ENCODE measurements at places on chromosomes 1 and 21.

- DNase-seq: no peak
These were observed 52.1 kb downstream of the ADCY10 start for GRCh38 chr1:167861664-167862381.

DNA sequence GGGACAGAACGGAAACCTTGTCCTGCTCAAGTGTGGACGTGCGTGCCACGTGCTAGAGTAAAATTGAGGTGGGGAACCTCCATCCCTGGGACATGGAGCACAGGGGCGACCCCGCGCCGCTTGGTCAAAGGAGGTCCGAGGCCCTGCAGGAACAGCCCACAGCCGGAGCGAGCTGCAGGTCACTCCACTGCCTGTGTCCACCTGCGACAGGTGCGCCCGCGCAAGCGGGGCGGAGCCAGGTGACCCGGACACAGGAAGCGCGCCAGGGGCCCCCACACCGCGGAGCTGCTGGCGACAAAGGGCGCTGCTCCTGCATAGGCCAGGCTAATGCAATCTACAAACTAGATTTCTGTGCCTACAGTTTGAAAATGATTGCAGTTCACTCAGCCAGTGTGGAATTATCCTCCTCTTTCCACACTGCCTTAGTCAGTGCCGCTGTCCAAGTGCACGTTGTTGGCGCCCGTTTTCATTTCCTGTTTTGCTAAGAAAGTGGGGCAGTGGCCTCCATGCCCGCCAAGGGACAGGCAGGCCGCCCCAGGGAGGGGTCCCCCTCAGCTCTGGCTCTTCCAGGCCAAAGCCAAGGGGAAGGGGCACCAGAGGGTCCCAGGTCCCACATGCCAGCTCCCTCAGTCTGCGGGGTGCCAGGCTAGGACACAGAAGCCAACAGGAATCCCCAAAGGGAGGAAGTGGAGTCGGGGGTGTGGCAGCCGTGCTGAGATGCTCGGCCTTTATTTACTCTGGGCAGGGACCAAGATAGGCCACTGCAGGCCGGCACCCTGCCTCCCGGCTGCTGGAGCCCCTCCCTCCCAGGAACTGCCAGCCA lies 4.3 kb upstream of the NADK start:
- no peak for DNase-seq

DNA sequence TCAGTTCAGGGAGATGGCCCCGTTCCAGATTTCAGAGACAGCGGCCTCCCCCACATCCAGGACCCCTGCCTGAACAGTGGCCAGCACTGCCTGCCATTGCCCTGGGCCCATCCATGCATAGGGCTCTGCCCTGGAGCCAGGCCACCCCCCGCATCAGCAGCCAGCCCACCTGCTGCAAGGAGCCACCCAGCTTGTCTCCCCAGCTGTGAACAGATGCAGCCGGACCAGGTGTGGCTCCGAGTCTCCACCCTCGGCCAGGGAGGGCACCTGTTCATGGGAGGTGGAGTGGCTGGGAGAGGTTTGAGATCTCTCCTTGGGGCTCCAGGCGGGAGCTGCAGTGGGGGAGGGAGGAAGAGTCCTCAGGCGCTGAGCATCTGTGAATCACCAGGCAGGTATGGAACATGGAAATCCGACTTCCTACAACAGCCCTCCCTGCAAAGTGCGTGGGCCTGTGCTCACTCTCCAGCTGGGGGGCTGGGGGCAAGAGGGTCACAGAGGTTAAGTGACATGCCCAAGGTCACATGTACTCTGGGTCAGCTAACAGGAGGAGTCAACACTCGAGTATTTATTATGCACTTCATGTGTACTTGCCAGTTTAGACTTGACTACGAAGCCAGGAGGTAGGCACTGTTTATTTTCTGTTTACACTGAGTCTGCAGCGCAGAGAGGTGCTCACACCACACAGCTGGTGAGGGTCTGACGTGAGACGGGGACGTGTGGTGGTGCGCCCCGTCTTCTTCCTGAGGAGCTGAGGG lies 4.8 kb upstream of the HES5 start:
- DNase-seq: no peak

GRCh38 chr21:25359724-25360123 lies 247.6 kb downstream of the MRPL39 start:
- DNase-seq: no peak

DNA sequence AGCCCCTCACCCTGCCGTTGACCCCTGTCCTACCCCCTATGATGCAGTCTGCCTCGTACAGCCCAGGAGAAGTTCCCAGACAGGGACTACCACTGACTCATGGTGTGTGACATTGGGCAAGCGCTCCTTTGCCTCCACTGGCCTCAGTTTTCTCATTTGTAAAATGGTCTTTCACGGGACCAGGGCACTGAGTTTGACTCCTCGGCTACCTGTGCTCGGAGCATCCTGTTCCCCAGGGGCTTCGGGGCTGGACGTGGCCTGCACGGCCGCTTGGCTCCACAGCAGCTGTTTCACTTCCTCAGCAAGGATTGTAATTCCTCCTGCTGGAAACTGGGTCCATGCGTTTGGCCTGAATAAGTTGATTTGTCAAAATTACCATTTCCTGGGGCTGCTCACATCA lies 277.3 kb downstream of the MATN1 start:
- DNase-seq: no peak

DNA sequence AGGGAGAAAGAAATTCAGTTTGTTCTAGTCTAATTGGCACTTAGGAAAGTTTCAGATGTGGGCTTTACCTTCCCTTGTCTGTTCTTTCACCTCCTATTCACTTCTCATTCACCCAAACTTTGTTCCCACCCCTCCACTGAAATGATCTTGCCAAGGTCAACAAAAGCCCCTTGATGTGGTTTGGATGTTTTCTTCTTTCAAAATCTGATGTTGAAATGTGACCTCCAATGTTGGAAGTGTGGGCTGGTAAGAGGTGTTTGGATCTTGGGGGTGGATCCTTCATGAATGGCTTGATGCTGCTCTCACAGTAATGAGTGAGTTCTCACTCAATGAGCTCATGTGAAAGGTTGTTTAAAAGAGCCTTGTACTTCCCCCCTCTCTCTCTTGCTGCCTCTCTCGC lies 379.3 kb downstream of the HHIPL2 start:
- no peak for DNase-seq

DNA sequence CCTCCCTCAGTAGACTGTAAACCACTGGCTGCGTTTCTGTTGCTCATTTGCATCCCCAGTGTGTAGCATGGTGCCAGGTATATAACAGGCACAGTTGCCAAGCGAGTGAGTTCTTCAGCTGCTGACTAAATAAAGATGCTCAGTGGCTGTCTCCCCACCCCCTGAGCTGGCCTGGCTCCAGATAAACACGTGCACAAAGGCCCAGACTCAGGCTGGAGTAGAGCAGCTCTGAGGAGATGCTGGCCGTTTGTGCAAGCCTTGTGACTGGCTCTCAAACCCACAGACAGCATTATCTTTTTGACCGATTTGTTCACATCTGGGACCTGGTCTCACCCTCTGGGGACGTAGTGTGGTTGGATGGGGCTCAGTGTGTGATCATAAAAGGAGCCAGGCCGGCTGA lies 7.1 kb downstream of the CHRNB2 start:
- DNase-seq: no peak

DNA sequence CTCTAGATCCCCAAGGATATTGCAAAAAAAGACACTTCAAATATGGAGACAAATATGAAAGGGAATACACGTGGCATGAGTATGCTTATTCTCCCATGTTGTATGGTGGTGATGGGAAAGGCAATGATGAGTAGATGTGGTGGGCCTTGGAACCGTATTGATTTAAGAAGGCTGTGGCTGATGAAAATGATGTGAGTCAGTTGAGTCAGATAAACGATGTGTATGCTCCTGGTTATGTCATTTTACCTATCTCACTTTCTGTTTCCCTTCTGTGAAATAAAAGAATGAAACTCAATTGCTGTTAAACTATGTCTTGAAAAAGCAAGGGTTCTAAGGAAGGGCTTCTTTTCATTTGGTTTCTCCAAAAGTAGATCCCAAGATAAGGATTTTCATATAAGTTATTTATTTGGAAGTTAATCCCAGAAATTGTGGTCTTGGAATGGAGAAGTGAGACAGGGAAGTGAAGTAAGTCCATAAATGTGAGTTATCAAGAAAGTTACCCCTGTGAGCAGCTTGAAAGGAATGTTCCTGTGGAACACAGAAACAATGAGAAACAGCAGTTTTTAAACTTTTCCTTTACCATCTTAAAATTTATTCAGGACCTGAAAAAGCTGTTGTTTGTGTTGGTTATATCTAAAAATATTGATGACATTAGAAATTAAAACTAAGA lies 292.0 kb downstream of the DUSP10 start:
- no peak for DNase-seq

GRCh38 chr1:151976858-151977257 lies 16.8 kb downstream of the S100A10 start:
- no peak for DNase-seq

DNA sequence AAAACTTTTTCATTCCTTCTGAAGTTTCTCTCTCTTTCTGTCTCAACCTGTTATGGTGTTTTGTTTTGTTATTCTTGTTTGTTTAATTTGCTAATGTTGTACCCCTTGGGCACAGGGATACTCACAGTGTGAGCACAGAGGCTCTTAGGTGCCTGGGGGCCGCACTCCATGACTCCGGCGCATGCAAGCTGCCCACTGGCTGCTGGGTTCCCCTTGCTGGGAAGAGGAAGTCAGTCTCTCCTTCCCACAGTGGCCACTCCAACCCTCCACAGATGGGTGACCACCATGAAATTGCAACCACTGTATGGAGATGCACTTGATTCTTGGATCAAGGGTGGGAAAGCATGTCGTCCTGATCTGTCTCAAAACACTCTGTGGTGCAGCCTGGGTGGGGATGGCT lies 4.6 kb upstream of the CD1A start:
- DNase-seq: no peak

DNA sequence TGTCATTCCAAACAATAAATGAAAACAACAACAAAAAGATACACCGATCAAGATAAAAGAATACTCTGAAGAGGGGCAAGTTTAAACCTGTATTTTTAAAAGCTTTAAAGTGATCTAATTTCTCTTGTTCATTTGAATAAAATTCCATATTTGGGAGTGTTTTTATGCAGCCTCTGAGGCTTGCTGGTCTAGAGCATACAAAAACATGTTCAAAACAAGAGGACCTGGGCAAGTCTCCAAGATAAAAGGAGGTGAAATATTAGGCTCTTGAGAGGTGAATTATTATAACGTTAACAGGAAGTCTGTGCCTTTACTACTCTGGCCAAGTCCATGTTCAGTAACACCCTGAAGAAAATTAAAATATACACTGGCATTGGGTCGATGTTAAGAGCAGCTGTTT lies 20.1 kb downstream of the URB1 start:
- DNase-seq: no peak

GRCh38 chr1:242847390-242847993 lies 323.0 kb upstream of the PLD5 start:
- DNase-seq: no peak

GRCh38 chr1:169143984-169144383 lies 37.5 kb downstream of the ATP1B1 start:
- no peak for DNase-seq

GRCh38 chr1:12709091-12709491 lies 6.8 kb upstream of the AADACL3 start:
- DNase-seq: no peak

- no peak for DNase-seq
These were observed 33.1 kb downstream of the MAP3K21 start for GRCh38 chr1:233360525-233361102.

GRCh38 chr1:227112538-227112937 lies 172.4 kb downstream of the COQ8A start:
- DNase-seq: no peak

- DNase-seq: no peak
These were observed 12.5 kb upstream of the VAMP4 start for GRCh38 chr1:171754353-171754705.

DNA sequence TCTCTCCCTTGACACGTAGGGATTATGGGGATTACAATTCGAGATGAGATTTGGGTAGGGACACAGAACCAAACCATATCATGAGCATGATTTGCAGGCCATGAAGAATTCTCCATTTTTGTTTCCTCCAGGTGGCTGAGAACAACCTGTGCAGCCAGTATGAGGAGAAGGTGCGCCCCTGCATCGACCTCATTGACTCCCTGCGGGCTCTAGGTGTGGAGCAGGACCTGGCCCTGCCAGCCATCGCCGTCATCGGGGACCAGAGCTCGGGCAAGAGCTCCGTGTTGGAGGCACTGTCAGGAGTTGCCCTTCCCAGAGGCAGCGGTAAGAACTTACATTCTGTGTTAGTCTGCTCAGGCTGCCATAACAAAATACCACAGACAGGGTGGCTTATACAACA lies 9.7 kb downstream of the MX1 start:
- no peak for DNase-seq

DNA sequence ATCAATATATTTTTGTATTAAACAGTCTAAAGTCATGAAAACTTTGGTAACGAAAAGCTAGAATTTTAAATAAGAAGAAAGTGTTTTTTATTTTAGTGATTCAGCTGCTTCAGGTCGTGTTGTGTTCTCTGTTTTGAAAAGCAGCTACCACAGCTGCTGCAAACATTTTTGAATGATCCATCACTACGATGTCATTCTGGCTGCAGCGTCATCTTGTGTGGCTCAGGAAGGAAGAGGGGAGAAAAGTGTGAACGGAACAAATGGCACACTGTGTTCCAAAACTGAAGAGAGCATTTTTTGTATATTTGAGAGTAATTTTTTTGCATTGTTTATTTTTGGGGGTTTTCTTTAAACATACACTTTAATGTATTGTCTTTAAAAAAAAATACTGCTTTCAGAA lies 323.0 kb upstream of the ADGRL2 start:
- DNase-seq: no peak

- DNase-seq: no peak
These were observed 11.3 kb downstream of the C1orf105 start for GRCh38 chr1:172431721-172432192.

DNA sequence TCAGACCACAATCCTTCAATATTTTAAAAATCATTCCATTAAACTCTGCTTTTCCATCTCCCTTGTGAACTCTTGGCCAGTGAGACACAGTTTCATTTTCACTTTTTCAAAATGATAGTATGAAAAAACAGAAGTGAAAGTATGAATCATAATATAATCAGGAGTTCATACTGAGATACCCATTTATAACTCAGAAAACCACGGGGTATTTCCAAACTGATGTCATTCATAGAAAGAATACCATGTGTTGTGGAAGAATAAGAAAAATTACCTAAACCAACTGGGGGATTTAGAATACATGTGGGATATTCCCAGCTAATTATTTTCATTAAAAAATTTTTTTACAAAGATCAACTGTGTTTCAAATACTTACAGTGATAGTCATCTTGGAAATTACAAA lies 149.9 kb downstream of the MRPL39 start:
- no peak for DNase-seq

GRCh38 chr1:21319447-21320407 lies 29.5 kb upstream of the ECE1 start:
- DNase-seq: no peak

- no peak for DNase-seq
These were observed 75.1 kb upstream of the WLS start for GRCh38 chr1:68307378-68307787.
